Activated T-helper 1 cell treated with anti-CD3 and anti-CD28 coated beads, Interleukin-2, amount 50 U/mL, for 16 hours (primary cell): ENCODE measurements at places on chromosomes 7 and 10.

DNA sequence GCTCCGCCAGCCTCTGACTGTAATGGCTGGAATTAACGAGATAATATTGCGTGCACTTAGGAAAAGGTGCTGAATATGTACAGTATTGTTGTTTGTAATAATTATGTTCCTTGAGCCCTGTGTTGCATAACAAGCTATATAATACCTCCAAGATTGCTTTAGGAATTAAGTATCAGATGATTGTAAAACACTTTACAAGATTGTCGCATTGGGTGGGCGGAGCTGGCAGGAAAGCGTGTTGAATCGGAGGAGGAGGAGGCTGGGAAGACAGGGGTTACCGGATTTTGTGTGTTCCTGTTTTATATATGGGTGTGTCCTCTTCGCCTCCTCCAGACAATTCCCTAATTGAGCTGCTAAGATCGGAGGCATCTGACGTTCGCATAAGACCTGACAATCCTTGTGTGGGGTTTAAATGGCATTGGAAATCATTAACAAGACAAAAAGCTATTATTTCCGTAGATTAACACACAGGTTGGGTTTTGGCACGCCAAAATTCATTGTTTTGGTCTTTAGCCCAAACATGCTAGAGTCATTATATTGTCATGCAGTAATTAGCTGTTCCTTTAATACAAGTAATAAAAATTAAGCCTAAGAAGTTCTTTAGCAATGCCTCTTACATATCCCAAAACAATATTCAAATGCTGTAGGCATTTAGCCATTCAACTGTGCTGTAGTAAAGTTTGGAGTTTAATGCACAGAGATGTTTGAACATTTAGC lies 192.9 kb upstream of the SH2B2 start:
- DNase-seq: no peak

- no peak for DNase-seq
Measured at GRCh38 chr10:86654411-86655172, at the start of gene OPN4. OPN4 (plus strand) TSS chr10:86654547; CDS start chr10:86654784, 237 bp downstream.

GRCh38 chr10:34280599-34281374 lies 534.3 kb downstream of the PARD3 start:
- no peak for DNase-seq

DNA sequence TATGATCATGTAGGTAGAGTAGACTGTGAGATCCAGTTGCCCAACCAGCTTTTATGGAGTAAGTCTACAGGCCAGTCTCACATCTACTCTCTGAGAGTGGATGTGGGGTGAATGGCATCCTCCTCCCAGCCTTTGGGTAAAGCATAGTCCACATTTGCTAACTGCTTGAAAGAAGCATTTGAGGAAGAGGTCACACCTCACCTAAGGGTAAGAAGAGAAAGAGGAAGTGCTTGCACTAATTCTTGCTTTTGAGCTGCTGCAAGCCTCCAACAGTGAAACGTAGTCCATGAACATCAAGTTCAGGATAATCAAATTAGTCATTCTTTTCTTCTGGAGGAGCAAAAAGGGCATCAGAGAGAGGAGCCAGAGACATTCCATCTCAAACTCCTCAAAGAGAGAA lies 93.9 kb upstream of the AGR3 start:
- no peak for DNase-seq

GRCh38 chr7:55024776-55025175 lies 6.0 kb downstream of the EGFR start:
- no peak for DNase-seq

DNA sequence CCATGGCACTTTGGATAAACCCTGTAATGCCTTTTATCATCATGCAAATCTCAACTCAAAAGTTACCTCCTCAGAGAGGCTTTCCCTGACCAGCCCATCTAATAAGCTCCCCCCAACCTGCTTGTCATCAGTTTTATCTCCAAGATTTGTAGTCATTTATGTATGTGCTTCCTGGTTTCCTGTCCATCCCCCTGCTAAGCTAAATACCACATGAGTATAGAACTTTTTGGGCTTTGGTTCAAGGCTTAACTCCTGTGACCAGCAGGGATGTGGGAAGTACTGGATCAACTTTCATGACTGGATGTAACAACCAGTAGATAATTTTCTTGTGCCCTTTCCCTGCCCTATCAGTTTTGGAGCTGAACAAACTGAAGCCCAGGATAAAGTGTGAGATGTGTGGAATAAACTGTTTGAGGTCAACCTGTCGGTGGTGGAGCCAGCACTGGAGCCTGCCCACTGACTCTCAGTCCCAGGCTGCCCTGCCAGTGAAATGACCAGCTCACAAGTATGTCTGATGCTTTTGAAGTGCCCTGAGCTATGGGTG lies 148.6 kb downstream of the CYP26A1 start:
- no peak for DNase-seq

DNA sequence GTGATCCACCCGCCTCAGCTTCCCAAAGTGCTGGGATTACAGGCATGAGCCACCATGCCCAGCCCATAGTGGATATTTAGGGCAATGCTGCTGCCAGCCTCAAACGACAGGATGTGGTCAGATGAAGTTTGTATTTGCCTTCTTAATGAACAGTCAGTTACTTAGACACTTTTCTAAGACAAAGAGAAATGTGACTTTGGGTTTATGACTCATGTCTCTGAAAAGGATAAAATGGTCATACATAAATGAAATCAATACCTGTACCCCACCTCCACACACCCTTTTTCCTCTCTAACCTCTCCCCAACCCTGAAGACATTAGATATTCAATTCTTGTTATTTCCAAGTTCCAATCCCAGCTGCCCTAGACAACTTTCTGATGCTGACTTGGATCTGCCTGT lies 109.3 kb upstream of the INSIG1 start:
- DNase-seq: no peak

GRCh38 chr10:85645053-85645452 lies 721.5 kb downstream of the GRID1 start:
- no peak for DNase-seq

DNA sequence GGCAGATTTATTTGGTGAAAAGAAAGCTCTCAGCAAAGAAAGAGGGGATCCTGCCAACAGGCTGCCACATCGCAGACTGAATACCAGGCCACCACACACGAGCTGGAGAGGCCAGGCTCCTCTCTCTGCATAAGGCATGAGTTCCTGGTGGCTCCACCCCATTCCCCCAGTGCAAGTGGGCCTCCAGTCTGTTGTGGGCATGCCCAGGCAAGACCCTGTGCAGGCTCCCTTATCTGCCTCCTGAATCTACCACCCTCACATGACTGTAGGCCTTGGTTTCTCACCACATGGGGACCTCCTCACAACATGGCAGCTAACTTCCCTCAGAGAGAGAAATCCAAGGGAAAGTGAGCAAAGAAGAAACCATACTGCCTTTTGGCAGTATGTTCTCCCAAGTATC lies 26.7 kb upstream of the CUL1 start:
- no peak for DNase-seq

DNA sequence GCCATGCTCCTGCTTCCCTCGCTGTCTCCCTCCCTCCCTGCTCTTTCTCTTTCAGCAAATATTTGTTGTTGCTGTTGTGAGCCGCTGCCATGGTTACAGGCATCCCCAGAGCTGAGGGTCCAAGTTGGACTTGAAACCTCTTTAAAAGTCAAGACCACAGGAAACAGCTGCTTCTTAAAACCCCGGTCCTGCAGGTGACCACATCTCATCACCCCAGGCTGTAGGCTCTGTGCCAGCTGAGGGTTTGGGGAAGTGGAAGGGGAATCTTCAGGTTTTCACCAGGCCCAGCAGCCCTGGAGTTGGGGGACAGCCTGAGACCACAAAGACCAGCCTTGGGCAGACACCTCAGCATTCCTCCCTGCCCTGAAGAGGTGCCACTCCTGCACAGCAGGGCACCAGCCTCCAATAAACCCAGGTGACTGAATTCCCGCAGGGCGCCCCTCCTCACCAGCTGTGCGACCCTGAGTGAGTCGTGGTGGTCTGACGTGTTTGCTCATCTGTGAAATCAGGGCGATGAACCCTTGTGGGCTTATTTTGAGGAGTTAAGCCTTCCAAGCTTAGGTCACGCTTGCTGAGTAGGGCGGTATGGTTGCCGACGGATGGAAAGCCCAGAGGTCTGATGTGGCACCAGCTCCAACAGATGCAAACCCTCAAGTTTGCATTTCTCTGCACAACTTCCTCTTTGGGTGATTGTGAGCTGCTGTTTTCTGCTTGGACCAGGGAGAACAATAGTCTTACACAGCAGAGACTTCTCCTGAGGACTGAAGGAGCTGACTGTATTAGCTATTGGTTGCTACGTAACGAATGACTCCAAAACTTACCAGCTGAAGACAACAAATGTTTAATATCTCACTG lies 24.8 kb downstream of the NPTX2 start:
- DNase-seq: no peak

DNA sequence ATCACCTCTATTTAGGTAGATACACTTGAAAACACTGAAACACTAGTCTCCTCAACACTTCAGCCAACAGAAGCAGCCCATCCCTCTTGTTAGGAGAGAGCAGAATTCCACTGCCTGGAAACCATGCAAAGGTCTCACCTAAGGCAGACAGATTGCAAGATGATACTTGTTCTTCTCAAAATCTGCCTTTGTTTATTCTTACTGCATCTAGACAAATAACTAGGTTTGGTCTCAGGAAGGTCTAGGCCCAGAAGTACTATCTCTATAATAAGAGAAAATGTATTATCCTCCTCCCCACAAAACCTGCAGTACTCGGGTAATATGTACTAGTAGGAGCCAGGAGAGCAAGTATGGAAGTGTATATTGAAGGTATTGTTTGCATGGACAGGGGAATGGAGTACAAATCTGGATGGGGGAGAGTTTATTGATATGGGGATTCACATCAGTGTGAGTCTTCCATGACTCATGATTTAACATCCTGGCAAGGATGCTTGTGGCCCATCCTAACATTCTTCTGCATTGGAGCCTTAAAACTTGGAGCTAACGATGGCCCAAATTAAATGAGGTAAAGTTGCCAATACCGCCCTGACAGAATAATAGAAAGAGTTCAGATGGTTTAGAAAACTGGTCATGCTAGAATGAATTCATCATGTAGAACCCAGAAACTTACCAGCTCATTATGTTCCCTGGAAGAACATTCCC lies 109.2 kb downstream of the EPC1 start:
- DNase-seq: no peak

- DNase-seq: no peak
Measured at GRCh38 chr10:114767101-114767985, 54.2 kb upstream of the FHIP2A start.

- no peak for DNase-seq
Measured at GRCh38 chr10:30737931-30738391, 108.4 kb upstream of the LYZL2 start.

GRCh38 chr10:80530251-80530650 lies 7.5 kb upstream of the SH2D4B start:
- DNase-seq: no peak

GRCh38 chr10:11148142-11149028 lies 130.7 kb downstream of the CELF2 start:
- no peak for DNase-seq

DNA sequence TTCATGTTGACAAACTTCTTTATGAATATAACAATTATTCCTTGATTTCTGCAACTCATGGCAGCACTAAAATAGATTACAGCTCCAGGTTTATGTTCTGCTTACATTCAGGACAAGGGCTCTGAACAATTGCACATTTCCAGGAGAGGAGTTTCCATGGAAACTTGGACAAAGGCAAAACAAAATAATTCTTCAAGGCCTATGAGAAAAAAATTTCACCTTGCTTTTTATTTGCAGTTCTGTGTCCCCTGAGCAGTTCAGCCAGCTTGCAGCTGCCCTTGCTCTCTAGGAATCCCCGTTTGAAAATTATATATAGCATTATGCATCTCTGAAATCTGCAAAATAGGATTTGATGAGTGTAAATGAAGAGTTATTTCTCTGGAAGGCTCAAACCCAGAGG lies 71.7 kb downstream of the ARL4A start:
- DNase-seq: no peak

DNA sequence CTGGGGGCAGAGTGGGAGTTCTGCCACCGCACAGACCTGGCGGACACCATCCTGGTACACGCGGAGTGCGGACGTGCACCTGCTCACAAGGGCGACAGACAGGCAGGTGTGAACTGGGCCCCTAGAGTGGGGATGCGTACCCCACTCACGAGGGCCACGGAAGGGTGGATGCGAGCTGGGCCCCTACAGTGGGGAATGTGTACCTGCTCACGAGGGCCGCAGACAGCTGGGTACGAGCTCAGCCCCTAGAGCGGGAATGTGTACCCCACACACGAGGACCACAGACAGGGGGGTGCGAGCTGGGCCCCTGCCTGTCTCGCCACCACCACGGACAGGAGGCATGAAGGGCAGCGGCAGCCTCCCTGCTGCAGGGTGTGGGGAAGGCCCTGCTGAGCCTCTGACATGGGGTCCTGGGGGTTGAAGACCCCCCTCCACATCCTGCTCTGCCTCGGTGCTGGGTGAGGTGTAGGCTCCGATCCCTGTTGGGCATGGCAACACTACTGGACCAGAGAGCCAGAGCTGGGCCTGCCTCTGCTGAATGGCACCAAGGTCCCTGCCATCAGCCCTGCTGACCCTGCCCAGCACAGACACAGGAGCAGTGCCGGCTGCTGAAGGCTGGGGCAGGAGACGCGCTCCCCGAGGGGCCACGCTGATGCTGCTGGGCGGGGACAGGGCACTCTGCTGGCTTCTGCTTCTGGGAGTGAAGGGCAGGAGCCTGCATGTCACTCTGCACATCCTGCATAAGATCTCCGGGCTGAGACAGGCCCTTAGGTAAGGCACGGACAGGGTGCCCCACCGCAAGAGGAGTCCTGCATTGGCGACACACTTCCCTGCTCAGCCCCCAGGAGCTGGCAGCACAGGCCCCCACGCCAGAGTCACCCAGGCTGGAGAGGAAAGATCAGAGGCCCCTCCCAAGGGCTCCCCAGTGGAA lies 259.2 kb downstream of the MAD1L1 start:
- DNase-seq: no peak

GRCh38 chr7:101031082-101031481 lies 11.2 kb downstream of the MUC17 start:
- DNase-seq: no peak

- no peak for DNase-seq
Measured at GRCh38 chr7:40604601-40605438, 470.0 kb downstream of the SUGCT start.

- DNase-seq: no peak
Measured at GRCh38 chr10:85921789-85922188, 444.8 kb downstream of the GRID1 start.

GRCh38 chr10:3836222-3836820 lies 51.3 kb upstream of the KLF6 start:
- no peak for DNase-seq

DNA sequence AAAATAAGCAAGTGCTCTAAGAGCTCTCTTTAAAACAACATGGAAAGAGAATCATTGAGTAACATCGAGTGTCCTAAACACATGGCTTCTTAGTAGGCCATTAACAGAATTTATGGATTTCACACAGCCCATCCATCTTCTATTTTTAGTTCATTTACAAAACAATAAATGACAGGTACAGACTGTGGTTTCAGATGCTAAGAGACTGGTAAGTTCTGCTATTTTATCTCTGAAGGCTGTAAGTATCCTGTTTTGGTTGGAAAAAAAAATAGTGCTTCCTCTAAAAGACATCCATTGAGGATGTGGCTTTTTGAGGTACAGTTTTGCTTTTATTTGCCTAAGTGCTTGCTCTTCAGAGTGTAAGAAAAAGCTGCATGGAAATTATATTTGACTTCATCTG lies 27.4 kb upstream of the GNAI1 start:
- DNase-seq: no peak

GRCh38 chr10:79263939-79264338 lies 83.3 kb upstream of the PPIF start:
- DNase-seq: no peak

- no peak for DNase-seq
Measured at GRCh38 chr10:132270256-132270655, 37.5 kb downstream of the STK32C start.

- no peak for DNase-seq
Measured at GRCh38 chr7:132472463-132473120, 103.7 kb downstream of the PLXNA4 start.

GRCh38 chr10:7958442-7958841 lies 96.0 kb upstream of the GATA3 start:
- DNase-seq: no peak
